ENCODE measurements at places on chromosomes 3 and 15. TPM values are rescaled to one million over a fixed set of nuclear protein-coding genes. Genes with fewer than 3 reads are reported as not detected.

SMCO1 gene
- total RNA-seq: not detected

PPP1R14D gene
- total RNA-seq: not detected

SV2B gene
- total RNA-seq: 2.6 TPM

OSBPL10 gene
- 27.7 TPM for total RNA-seq

SMARCC1 gene
- 35.6 TPM for total RNA-seq

ITIH1 gene
- total RNA-seq: not detected

COL8A1 gene
- total RNA-seq: 653 TPM

IMPG2 gene
- 0.85 TPM for total RNA-seq

OR5K2 gene
- total RNA-seq: not detected

ALAS1 gene
- total RNA-seq: 51.7 TPM

KIF23 gene
- total RNA-seq: 13.8 TPM

IL17RB gene
- not detected for total RNA-seq

SMAD6 gene
- total RNA-seq: 11.9 TPM

CDV3 gene
- total RNA-seq: 279 TPM

PATL2 gene
- 0.09 TPM for total RNA-seq

ATP1B3 gene
- 199 TPM for total RNA-seq

C3orf18 gene
- total RNA-seq: 3.6 TPM

SAXO2 gene
- total RNA-seq: 0.17 TPM

NUSAP1 gene
- total RNA-seq: 113 TPM

EOMES gene
- total RNA-seq: not detected

SKOR1 gene
- 0.05 TPM for total RNA-seq

ADGRG7 gene
- total RNA-seq: not detected

GPR62 gene
- total RNA-seq: not detected
